ENCODE measurements at places on chromosomes 11 and 22.

DNA sequence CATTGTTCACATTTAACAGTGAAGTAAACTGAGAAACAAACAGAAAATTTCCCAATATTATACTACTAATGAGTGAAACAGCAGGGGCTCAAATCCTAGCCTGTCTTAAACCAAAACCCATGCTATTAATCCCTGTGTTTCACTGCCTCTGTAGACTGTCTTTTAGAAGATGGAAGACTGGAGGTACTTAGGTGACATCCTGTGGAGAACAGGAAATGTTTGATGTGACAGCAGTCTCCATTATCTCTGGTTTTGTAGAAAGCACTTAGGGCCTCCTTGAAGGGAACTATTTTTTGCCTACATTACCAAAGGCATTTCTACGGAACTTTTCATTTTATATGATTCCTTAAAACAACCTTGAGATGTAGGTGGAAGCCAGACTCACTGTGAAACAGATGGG, 288.1 kb upstream of the SORL1-AS1 start:
- no peak for DNase-seq

DNA sequence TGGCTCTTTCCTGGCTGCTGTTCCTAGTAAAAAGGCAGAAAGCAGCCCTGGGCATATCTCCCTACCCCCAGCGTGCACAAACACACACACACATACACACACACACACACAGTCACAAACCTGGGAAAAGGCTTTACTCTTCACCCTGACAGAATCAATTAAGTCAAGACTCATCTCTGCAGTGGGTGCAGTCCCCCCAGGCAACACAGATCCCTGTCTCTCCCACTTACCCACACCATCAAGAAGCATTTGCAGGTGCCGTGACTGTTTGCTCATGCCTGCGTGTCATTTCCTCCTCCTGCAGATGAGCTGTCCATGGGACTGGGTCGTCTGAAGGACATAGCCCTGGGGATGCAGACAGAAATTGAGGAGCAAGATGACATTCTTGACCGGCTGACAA, 28.6 kb downstream of the SNAP29 start:
- no peak for DNase-seq

GRCh38 chr22:24460418-24461089, 33.2 kb downstream of the ADORA2A start:
- DNase-seq: peak; percentile 30

DNA sequence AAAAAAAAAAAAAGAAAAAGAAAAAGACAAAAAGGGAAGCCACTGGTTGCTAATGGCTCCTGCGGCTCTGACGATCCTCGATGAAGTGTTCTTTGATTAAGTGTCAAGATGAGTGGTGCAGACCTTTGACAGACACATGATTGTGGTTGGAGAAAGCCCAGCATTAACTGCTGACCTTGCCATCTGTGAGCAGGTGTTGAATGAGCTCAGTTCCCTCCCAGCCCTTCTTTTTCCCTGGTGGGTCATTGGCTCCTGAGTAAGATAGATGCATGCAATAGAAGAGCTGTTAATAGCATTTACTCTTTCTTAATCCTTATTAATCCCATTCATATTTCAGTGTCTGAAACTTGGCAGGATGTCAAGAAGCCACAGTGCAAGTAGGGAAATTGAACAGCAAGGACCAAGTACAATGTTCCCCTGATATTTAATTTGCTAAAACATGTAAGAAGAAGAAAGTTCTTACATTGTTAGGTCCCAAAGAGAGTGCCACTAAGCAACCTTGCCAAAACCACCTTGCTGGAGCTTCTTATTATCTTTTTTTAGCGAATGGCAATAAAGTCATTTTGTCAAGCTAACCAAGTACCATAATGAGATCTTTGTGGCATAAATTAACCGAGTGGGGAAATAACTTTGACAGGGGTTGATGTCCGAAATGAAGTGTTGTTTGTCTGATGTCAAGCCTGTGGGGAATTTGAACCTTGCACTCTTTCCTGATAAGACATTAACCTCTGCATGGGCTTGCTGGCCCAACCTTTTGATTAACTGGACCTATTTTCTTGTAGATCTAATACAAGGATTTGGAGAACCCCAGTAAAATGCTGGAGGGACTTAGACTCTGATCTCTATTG, 113.7 kb downstream of the PTPRJ start:
- peak; percentile 90 for DNase-seq

DNA sequence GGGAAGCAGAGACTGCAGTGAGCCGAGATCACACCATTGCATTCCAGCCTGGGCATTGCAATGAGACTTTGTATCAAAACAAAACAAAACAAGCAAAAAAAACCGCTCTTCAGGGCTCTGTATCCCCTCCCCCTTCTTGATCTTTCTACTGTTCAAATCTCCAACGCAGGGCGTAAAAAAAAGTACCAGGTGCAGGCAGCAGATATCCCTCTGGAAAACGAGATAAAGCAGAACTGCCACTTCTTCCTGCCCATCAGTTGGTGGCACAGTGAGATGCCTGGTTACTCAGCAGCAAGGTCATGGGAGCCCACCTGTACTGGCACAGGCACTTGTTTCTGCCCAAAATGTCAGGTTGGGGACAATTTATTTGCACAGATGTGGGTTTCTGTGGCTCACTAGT, 11.2 kb downstream of the CCS start:
- no peak for DNase-seq

- DNase-seq: peak; percentile 60
Observed at GRCh38 chr22:41963453-41964111, 5.7 kb upstream of the SEPTIN3 start.

GRCh38 chr11:8293171-8293570, 29.5 kb upstream of the LMO1 start:
- no peak for DNase-seq

GRCh38 chr22:30288419-30289140, 725 bp downstream of the CASTOR1 start:
- no peak for DNase-seq

DNA sequence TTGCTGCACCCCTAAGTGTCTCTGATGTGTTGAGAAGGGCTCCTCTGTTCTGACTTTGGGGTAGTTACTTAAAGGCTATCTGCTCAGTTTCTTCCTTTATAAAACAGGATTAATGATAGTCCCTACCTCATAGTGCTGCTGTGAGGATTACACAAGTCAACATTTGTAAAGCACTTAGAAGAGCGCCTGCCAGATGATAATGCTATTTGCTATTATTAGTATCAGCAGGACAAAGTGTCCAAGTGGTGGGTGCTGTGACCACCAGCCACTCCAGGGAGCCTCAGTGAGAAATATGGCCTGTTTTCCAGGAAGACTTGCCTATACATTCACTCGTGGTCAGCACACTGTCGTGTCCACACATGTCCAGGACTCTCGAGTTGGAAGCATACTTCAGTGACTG, 16.2 kb downstream of the POU2F3 start:
- no peak for DNase-seq

DNA sequence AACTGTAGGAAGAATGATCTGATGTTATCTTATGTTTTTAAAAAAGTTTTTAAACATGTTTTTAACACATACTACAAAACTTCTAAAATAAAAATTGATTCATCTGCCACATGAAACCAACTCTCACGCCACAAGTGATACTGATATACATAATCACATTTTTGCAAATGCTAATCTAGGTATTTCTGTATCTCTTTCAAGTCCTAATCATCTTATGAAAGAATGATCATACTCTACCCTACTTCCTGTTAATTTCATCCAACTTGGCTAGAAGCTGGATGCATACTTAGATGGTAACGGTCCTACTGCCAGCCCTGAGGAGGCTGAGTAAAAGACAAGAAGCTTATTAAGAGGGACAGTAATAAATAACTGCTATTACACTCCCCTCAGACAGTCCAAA, 19.2 kb downstream of the THAP12 start:
- DNase-seq: peak; percentile 21

DNA sequence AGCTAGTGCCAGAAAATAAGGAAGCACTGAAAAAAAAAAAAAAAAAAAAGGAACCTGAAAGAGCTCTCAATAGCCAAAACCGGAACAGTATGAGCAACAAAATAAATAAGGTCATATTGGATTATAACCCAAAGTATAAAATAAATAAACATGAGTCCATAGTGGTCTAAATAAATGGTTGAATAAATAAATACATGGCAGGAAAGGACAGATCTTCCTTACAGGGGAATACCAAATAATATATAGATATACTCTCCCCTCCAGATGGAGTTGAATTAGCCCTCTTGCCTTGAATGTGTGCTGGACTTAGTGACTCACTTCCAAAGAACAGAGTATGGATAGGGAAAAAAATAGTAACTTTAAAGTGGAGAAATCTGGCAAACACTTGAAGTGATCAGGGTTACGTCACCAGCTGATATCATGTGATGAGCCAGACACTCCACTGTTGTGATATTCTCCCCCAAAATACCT, 14.3 kb upstream of the ARRB1 start:
- peak; percentile 71 for DNase-seq

GRCh38 chr11:35387111-35387982, 32.0 kb downstream of the SLC1A2 start:
- DNase-seq: no peak

GRCh38 chr22:46355369-46355995, 20.0 kb downstream of the TRMU start:
- peak; percentile 42 for DNase-seq

DNA sequence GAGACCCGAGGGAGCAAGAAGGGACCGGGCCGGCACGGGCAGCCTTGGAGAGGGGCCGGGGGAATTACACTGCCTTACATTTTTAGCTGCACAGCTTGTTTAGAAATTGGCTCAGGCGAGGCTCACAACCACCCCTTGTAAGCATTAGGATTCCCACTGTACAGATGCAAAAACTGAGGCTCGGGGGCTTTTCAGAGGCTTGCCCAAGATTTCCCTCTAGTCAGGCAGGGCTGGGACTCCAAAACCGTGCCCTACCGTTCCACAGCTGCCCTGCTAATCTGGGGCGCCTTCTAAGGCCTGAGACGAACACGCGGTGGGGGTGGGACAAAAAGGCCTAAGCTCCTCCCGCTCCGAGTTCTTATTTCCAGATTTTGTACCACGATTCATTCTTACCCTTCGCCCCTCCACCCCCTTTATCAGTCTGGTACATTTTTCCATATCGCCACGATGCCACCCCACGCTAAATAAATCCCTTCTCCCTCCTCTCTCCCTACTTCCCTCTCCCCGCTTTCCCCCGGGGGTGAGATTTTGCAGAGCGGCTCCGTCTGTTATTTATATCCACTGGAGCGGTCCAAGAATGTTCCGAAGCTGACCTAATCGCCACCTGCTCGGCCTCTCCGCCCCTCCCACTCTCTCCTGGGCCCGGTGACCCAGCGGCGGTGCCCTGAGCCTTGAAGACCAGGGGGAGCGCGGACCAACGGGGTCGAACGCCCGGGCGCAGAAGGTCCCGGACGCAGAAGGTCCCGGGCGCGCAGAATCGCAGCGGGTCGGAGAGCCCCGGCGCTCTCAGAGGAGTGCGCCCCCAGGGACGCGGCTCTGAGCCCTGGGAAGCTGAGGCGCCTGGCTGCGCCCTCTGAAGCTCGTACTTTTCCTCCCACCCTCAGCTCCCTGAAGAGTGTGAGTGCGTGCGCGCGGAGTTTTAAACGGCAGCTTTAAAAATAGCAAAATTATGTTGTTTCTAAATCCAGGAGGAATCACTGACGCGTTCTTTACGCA, 764 bp upstream of the PACSIN3 start:
- DNase-seq: peak; percentile 48

GRCh38 chr11:11043721-11044120, 185.9 kb upstream of the ZBED5 start:
- no peak for DNase-seq

DNA sequence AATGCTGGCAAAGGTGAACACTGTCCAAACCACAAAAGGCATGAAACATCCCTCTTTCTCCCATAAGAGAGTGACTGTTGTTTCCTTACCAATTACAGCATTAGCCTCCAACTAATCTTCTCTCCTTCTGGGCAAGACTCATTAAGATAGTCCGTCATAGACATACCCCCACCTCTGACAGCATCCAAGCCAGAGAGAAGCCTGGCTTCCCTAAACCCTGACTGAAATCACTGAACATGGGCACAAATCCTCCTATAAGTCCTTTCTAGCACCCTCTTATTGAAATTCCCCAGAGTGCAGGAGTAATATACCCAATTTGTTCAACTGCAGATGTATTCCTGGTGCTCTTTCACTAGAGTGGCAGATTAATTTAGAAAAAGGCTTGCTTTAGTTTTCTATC, 1.7 kb upstream of the RNASEH2C start:
- DNase-seq: no peak

DNA sequence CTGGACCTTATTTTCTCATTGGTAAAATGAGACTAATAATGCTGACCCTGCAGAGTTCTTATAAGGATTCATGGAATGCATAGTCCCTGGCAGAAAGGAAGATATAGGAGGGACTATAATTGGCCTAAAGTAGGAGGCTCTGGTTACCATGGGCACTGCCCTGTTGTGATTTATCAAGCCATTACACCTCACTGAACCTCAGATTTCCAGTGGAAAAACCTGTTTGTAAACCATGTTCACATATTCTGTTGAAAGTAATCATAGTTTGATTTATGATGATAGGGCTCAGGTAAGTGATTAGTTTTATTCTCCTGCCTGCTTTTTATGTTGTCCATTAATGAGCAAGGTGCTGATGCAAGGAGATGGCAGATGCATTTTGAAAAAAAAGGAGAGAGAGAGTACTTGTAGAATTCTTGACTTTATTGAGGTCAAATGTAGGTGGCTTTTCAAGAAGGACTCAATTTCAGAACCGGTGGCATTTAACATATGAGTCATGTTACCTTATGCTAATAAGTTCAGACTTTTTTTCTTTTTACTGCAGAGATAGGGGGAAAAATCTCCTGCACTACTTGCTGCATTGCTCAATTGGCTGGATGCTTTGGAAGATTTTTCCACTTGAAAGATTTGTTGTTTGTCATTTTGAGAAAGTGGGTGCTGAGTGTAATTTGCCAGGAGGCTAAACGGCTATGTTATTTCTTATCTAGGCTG, 14.6 kb downstream of the NF2 start:
- DNase-seq: peak; percentile 86

GRCh38 chr22:35991168-35991567, 37.5 kb downstream of the RBFOX2 start:
- peak; percentile 77 for DNase-seq

DNA sequence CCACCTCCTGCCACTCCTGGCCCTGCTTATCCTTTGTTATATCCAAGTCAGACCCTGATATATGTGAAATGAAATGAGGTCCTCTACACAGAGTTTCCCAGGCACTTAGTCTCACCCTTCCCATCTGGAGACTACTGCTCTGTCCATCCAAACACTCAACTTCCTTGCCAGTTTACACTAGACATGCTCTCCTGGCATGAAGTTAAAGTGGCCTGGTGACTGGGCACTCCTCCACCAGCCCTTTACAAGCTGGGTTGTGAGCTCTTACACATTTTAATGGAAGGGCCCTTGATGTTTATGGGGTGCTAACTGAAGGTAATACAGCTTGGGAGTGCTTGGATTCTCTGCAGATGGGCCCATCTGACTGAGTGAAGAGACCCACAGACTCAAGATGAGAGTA, 216.1 kb upstream of the NARS2 start:
- no peak for DNase-seq
